ENCODE measurements at places on chromosomes 3 and 15.

DNA sequence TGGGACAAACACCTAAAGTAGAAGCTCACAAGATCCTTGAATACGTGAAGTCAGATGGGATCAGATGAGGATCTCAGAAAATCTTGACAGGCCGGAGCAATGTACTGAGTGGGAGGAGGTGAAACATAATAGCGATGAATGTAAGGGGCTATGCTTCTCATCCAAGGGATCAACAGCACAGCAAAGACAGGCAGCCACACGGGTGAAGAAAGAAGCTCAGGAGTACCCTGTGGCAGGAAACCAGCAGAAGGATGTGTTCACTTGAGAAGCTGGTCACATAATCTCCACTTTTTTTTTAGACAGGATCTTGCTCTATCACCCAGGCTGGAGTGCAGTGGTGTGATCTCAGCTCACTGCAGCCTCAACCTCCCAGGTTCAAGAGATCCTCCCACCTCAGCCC lies 92.4 kb downstream of the MEGF11 start:
- no peak for DNase-seq

DNA sequence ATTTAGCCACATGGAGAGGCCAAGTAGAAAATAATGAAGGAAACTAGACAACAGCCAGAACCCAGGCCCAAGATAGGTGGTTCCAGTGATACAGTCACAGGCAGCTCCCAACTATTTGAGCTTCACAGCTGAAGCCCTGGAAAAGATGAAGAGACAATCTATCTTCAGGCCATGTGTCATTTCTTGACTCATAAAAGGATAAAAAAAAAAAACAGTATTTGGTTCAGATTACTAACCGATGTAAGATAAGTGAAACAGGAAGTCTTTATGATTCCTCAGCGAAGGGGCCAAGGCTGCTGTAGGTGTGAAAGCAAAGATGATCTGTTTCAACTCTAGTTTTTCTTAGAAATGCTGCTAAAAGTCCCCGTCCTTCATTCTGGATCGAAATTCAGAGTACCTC lies 394.6 kb downstream of the ZNF385D start:
- no peak for DNase-seq

DNA sequence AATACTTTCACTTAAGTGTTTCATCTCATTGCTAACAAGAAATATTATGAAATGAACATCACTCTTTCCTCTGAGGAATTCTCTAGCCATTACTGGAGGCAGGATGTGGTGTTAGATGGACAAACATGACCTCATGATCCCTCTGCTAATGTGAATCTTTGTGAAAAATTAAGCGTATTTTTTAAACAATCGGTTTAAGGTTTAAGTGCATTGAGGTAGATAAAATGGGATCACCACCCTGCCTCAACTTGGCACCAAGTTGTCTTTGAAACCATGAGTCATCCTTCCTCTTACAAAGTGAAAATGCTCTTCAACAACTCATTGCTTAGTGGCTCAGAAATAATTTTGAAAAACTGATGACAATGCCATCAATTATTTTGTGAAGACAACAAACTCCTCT lies 76.0 kb upstream of the DCBLD2 start:
- no peak for DNase-seq

- DNase-seq: no peak
Measured at GRCh38 chr3:186985661-186986364, 55.5 kb downstream of the ST6GAL1 start.

- no peak for DNase-seq
Measured at GRCh38 chr3:22858486-22858885, 344.6 kb upstream of the UBE2E2 start.

GRCh38 chr3:97037294-97037943 lies 223.0 kb downstream of the EPHA6 start:
- no peak for DNase-seq

DNA sequence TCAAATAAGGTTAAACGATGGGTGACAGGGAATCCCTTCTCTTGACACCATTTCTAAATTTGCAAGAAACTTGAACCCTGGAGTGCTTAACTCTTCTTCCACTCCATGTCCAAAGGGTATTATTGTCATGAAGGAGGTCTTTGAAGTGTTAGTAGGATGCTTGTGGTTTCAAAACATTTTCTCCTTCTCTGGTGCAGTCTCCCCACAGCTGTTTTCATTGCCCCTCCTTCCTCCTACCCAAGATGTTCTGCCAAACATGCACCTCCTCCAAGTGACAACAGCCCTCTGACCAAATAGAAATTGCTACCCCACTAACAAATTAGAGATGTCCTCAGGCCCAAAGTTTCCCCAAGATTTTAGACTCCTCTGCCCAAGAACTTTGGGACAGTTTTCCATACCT lies 151.4 kb downstream of the POLR2M start:
- DNase-seq: no peak

DNA sequence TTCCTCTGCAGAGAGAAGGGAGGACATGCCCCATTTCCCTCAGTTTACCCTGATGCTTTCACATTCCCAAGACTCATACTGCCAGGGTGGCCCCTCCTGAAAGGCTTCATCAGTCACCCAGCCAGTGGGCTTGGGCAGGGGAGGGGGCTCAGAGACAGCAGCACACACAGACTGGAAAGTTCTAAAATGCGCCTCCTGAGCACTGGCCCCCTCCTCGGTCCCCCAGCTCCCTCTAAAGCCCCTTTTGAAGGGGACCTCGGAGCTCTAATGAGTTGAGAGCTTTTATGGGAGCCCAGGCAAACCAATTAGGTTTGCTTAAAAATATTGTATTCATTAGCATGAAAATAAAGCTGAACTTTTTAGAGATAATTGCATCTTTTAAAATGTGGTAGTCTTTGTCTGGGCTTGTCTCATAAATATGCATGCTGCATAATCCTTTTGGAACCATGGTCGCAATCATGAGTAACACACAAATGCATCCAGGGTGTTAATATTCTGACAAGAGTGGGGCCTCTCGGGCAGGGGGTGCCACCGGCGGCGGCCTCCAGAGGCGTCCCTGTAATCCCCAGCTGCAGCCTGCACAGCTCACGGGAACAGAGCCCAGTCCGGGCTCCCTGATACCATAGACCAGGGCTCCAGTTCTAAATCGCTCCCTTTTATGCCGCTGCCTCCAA lies 78.5 kb downstream of the RPLP1 start:
- DNase-seq: no peak

GRCh38 chr15:80155001-80155377 lies 2.2 kb downstream of the FAH start:
- no peak for DNase-seq

DNA sequence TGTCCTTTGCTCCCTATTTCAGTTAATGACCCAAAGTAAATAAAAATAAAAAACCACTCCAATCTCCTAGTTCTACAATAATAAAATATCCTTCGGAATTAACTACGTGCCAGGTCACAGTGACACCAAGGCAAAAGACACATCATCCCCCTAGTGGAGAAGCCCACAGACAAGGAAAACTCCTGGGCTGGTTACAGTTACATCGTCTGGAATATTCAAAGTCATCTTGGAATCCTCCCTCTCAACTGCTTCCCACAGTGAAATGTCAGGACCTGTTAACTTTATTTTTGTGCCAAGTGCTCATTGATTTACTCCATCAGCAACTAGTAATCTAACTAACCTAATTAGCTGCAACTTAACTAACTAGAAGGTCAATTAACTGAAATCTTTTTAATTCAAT lies 349.3 kb downstream of the MAGI1 start:
- no peak for DNase-seq

GRCh38 chr3:143206955-143207337 lies 87.4 kb downstream of the CHST2 start:
- DNase-seq: no peak

- no peak for DNase-seq
Measured at GRCh38 chr3:30871720-30872119, 22.7 kb downstream of the GADL1 start.

- no peak for DNase-seq
Measured at GRCh38 chr3:108125153-108125543, 34.3 kb upstream of the CD47 start.

GRCh38 chr3:174122411-174122810 lies 724.9 kb downstream of the NLGN1 start:
- no peak for DNase-seq

DNA sequence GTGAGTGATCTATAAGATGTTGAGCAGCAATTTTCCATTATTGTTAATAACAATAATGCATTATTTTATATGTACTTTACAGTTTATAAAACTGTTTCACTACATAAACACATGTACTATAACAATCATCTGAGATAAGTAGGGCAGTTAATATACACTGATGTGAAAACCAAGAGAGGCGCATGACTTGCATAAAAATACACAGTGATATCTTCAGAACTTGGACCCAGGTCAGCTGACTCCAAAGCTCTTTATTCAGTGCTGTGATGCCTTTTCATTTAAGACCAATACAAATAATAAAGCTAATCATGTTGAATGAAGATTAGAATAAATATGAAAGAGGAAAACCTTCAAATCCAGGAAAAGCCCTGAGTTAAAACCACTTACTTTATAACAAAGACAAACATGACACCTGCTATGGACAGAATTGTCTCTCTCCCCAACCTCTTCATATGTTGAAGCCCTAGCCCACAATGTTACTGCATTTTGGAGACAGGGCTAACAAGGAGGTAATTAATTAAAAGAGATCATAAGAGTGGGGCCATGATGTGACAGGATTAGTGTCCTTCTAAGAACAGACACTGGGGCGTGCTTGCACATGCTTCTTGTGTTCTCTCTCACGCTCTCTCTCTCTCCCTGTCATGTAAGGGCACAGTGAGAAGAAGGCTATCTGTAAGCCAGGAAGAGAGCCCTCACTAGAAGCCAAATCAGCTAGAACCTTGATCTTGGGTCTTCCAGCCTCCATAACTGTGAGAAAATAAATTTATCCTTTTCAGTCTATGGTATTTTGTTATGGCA lies 55.8 kb upstream of the TSPAN3 start:
- DNase-seq: no peak

DNA sequence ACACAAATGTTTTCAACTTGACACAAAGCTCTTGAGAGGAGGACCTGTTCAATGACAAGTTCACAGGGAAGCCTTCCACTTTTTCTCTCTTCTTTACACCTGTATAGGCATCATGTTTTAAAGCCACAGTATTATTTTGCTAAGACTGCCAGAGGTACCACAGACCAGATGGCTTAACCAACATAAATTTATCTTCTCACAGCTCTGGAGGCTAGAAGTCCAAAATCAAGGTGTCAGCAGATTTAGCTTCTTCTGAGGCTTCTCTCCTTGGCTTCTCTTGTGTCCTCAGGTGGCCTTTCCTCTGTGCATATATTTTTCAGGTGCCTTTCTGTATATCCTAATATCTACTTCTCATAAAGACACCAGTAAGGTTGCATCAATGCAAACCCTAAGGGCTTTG lies 435.2 kb upstream of the GBE1 start:
- no peak for DNase-seq

- no peak for DNase-seq
Measured at GRCh38 chr3:133998691-133999241, 31.0 kb downstream of the SLCO2A1 start.

GRCh38 chr3:71659864-71660591 lies 65.2 kb downstream of the EIF4E3 start:
- DNase-seq: no peak

DNA sequence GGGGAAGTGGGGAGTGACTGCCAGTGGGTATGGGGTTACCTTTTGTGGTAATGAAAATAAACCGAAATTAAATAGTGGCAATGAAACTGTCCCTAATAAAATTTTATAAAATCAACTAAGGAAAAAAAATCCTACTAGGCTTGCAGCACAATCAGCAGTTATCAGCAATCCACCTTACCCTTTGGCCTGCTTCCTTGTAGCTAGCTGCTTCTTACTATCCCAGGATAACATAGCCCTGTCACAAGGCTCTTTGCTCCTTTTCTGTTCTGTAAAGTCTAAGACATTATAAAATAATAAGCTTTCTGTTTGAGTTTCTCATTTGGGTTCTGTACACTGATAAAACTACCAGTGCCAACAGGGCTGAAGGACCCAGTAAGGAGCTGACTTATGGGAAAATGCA lies 23.0 kb upstream of the CTXND1 start:
- no peak for DNase-seq

DNA sequence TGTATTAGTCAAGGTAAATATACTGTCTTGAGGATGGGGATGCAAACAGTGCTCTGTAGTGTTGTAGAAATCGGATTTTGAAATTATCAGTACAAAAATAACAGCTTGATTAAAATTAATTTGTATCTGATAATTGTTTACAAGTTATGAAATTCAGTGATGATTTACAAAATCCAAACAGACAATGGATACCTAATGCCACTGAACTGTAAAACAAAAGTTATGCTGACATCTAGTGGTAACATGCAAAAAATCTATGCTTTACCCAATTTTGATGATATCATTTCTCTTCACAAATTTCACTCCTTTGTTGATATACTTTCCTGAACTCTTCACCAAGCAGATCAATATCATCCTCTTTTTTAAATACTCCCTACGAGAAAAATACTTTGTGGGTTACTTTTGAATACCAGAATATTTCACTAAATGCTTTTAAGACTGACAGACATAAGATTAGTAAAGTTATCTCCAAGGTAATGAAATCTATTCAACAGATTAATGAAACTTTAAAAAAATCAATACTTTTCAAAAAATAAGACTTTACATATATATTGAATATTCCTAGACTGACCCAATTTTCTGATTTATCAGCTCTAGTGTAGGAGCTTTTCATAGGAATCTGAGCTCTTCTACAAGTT lies 36.0 kb downstream of the MNS1 start:
- DNase-seq: no peak

- no peak for DNase-seq
Measured at GRCh38 chr3:46484911-46485778, 12.6 kb upstream of the RTP3 start.

DNA sequence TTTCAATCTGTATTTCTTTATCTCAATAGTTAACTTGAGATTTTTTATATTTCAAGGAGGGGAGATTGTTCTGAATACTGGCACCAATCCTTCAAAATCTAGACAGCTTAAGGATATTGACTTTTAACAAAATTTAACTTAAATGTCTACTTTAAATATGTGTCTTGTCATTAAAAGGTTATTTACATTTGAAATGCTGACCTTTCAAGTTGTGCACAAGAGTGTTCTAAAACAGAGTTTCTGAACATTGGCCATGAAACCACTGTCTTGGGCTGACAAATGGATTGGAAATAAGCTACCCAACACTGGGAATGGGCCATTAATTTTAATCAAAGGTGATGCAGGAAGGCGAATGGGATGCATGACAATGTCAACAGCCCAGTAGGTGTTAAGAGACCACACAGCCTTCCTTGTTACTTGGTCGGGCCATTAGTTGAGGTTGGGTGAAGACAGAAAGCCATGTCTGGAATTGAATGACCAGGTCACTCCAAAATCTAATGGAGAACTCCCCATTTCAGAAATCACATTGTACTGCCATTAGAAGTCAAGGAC lies 128.5 kb downstream of the CDIN1 start:
- no peak for DNase-seq

GRCh38 chr15:68347392-68347791 lies 69.8 kb downstream of the FEM1B start:
- no peak for DNase-seq

DNA sequence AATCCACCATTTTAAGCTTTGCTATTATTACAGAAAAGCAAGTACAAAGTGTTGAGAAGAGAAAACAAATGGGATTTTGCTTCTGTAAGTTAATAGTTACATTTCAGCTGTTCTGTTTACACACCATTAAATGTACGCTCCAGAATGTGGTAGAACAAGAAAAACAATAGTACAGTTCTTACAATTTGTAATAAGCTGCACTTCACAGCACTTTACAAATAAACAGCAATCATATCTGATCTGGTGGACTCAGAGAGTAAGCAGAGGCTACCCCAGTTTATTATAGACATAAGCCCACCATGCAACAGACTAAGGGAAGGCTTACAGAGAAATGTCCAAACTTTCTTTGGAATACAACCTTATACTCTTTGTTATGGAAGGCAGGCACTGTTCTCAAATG lies 126.4 kb downstream of the OXSM start:
- no peak for DNase-seq

Measured in GOT3 (cell line).